Erythroblast (primary cell): ENCODE measurements at places on chromosomes 2 and 18.

GRCh38 chr2:12320027-12320734, 396.6 kb upstream of the TRIB2 start:
- DNase-seq, result peak; percentile 6

- no peak for DNase-seq
Observed at GRCh38 chr2:28766070-28766469, 14.4 kb downstream of the PPP1CB start.

DNA sequence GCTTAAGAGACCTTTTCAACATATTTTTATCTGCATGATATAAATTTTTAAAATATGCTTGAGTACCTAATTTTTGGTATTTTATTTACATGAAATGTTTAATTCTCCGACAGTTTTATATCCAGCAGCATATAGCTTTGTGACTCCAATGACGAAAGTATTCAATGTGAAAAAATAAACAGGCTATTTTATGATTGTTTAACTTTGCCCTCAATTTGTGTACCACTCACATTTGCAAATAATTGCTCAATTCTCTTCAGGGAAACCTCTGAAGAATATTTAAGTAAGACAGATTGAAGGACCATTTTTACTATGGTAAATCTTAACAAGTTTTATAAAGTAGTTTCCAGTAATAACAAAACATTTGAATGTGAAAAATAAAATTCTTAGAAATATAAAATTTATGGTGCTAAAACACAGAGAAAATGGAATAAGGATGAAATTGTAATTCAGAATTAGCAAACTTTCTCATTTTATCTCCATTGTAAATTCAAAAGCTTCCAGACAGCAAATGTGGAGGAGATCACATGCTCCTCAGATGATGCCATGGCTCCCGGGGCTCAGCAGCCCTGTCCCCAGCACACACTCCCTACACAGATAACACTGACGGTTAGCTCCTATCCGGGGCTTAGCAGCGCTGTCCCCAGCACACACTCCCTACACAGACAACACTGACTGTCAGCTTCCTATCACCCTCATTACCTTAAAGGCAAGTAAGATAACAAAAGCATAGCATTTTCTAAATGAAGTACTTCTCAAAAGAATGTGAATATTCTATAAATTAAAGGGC, 39.7 kb downstream of the SH3YL1 start:
- DNase-seq, result peak; percentile 37

DNA sequence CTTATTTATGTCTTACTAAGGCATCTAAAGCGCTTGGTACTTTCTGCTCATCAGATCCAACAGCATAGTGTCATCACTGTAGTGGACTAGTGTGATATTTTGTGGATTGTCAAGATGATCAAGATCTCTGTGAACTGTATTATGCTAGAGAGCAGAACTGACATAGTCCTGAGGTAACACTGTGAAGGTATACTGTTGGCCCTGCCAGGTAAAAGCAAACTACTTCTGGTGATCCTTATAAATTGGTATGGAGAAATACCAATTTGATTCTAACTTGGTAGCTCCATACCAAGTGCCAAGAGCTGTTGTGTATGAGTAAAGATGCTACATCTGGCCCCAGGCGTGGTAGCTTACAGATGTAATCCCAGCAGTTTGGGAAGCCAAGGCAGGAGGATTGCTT, 15.9 kb downstream of the SFTPB start:
- no peak for DNase-seq
